ENCODE measurements at places on chromosomes 12 and 14.

DNA sequence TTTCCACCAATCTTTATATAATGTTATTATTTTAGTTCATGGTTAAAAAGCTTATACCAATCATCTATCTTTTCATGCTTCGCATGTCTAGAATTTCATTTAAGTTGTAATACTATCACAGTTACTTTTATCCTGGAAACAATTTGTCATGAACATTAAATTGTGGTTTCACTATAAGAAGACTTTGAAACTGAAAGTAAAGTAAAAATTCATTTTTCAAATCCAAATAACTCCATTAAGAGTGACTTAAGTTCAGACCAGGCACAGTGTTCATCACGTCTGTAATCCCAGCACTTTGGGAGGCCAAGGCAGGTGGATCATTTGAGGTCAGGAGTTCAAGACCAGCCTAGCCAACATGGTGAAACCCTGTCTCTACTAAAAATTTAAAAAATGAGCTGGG lies 12.4 kb downstream of the ESR2 start:
- no peak for DNase-seq

DNA sequence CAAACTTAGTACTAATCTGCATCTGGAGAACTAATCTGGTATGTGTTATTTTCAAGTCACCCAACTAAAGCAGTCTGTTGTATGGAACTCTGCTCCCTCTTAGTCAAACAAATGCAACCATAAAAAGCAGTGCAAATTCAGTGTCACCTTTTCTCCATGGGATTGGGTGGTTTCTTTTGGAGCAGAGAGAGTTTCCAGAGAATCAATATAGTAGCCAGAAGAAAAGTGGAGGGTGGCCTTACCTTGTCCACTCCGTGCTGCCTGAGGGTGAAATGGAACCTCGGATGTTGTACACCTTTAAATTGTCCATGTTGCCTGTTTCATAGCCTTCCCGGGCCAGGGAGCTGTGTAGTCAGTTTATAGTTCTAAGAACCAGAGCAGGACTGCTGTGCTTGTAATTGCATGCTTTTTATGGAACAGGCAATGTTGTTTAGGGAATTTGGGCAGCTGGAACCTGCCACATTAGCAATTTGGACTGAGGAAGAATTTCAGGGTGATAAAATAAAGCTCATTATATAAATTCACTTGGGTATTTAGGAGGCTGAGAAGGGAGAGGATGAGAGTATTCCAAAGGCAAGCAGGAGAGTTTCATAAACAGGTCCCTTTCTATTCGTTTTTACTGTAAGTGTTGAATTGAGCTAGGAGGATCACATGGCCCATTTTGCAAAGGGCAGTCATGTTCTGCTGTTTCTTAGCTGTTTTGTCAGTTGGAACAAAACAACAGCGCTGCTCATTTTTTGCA lies 60.5 kb downstream of the CRADD start:
- no peak for DNase-seq

DNA sequence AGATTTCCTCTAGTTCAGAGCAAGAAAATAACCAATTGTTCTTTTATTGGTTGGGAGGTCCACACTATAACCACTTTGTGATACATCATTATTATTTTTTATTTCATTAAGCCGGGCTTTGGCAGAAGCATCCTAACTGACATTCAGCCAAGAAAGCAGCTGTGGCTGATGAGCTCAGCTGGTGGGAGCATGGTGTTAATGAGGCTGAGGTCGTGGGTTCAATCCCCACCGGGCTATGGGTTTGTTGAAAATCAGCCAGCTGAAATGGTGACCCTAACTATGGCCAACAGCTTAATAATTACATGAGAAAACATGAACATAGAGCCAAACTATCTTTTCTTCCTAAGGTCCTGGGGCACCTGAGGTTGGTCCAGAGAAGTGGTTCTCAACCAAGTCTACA lies 378.2 kb downstream of the GLT1D1 start:
- DNase-seq = no peak

- no peak for DNase-seq
Measured at GRCh38 chr14:26761532-26761931, 163.7 kb upstream of the NOVA1 start.

GRCh38 chr14:102693006-102693755 lies 84.1 kb upstream of the TRAF3 start:
- DNase-seq = no peak

DNA sequence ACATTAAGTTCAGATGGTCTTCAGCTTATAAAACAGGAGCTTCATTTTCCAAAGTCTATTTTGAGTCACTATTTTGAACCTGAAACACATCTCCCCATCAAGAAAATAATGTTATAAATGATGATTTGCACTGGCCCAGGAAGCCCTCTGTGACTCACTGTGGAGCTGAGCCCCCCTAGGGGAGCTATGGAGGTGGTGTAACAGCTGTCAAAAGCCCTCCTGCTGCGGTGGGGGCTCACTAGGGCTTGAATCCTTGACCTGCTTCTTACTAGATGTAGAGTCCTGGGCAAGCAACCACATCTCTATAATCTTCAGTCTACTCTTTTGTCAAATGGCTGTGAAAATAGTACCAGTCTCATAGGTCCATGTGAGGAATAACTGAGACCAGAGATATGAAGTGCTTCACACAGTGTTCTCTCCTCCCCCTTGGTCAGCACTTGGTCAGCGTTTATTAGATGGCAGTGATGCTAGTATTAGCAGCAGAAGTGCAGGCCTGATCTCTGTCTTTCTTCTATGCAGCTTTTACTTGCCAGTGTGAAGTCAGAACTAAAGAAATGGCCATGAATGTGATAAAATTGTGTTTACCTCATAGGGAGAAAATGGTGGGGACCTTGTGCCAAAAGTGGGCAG lies 83.4 kb downstream of the RTN1 start:
- no peak for DNase-seq

Measured in Panc1 (cell line).